ENCODE measurements at places on chromosomes 16 and 17. TPM values are rescaled to one million over a fixed set of nuclear protein-coding genes. Genes with fewer than 3 reads are reported as not detected.

The INTS2 gene
- polyA plus RNA-seq = 17.3 TPM

The FSCN2 gene
- 3.6 TPM for polyA plus RNA-seq

The NXPH3 gene
- polyA plus RNA-seq = 2.4 TPM

The TPSG1 gene
- polyA plus RNA-seq = not detected

The THAP11 gene
- 50.7 TPM for polyA plus RNA-seq

The ABCA9 gene
- polyA plus RNA-seq = 0.69 TPM

The CDH3 gene
- 9.1 TPM for polyA plus RNA-seq
